ENCODE measurements at places on chromosomes 1 and 21.
A peak's percentile ranks its signal among the peaks of the same experiment; 100 is the strongest.

GRCh38 chr1:71650119-71650518 is 569.3 kb upstream of the ZRANB2 start:
- peak; percentile 6 for DNase-seq

GRCh38 chr1:11387829-11388228 is 91.1 kb upstream of the DISP3 start:
- DNase-seq = no peak

DNA sequence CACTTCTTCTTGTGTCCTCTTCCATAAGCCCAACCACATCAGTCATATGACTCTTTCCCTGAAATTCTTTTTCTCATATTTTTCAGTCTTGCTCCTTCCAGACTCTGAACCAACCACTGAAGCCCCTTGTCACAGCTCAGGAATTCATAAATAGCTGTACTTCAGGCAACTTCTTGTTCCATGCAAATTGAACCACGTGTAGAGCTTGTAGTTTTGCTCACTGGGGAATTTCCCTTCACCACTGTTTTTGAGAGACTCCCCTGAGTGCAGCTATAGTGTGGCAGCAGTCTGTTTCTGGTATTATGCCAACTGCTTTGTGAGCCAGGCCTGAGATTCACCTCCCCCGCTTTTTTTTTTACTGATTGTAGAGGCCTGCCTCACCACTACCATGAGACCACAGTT is 150.3 kb upstream of the SPAG17 start:
- DNase-seq = peak; percentile 42

- no peak for DNase-seq
Observed at GRCh38 chr1:234271243-234271606, 102.0 kb upstream of the COA6 start.

DNA sequence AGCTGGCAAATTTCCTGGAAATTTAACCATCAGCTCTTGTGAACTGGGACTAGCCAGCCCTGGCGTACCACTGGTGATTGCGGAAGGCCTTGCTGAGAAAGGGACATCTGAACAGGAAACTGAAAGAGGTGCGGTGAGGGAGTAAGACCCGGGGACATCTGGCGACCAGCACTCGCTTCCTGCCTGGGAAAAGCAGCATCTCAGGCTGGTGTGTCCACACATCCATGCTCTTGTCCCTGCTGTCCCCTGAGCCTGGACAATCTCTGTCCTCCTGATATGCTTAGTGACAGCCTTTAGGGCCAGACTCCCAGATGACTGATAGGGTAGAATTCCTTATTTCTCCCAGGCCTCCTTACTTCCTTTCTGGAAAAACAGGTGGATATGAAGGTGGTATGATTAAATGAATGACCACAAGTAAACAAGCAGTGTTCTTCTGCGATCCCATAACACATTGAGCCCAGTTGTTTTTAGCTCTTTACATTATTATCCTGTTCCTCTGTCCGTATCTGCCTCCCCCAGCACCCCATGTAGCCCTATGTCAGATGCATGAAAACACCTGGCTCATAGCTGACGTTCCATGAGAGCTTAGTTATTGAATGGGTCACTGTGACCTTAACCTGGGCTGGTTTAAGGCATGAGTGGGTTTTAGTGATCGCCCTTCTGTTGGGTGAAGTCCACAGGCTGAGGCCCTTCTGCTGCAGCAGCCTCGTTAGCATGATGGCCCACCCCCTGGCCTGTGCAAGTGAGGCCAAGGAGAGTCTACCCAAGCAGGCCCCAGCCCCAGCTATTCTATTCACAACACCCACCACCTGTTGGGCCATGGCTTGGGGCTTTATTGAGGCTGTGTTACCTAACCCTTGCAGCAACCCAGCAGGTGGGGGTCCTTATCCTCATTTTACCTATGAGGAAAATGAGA is 76.1 kb upstream of the GADD45A start:
- DNase-seq = no peak

GRCh38 chr1:76274302-76274701 is 199.8 kb downstream of the ST6GALNAC3 start:
- no peak for DNase-seq

- no peak for DNase-seq
Observed at GRCh38 chr1:209409780-209410179, 173.7 kb upstream of the CAMK1G start.

GRCh38 chr1:145792484-145792883 is 31.4 kb downstream of the RNF115 start:
- no peak for DNase-seq

- DNase-seq = peak; percentile 43
Observed at GRCh38 chr1:46413596-46413985, 19.5 kb downstream of the FAAH start.

GRCh38 chr1:58456470-58456869 is 90.1 kb downstream of the OMA1 start:
- DNase-seq = peak; percentile 78

GRCh38 chr1:1003618-1004419 is 3.9 kb upstream of the HES4 start:
- no peak for DNase-seq

GRCh38 chr1:10540277-10541005 is 65.7 kb downstream of the PEX14 start:
- peak; percentile 71 for DNase-seq

GRCh38 chr1:63103682-63104081 is 218.7 kb upstream of the FOXD3 start:
- no peak for DNase-seq

- no peak for DNase-seq
Observed at GRCh38 chr1:13550663-13551062, 33.0 kb upstream of the PDPN start.

GRCh38 chr1:223180731-223181321 is 37.8 kb upstream of the TLR5 start:
- DNase-seq = peak; percentile 59

DNA sequence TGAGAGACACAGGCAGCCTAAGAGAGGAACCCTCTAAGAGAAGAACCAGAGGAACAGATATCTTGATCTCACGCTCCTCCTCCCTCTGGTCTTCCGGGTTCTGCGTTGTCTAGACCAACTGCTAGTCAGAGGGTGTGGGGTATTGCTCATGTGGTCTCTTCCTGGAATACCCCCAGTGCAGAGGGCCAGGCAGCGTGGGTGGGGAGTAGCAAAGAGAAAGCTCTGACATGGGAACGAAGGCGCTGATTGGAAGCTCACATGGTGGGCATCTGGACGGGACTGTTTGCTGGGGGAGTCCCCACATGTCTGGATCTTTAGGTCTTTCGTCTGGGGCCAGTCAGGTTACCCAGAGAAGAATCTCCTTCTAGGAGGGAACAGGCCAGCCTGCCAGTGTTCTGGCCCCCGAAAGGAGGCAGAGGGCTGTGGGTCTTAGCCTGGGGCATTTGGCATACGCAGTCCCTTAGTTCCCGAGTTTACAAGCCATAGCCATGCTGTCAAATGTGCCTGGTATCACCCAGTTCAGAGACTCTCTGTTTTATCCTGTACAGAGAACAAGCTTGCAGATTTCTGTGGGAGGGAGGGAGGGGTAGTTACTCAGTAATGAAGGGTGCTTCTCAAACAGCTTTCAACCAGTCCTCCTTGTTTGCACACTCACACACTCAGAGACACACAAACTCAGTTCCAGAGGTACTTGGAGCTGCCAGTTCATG is 18.3 kb upstream of the IL6R start:
- peak; percentile 53 for DNase-seq
